ENCODE measurements at places on chromosomes 3 and 15.

DNA sequence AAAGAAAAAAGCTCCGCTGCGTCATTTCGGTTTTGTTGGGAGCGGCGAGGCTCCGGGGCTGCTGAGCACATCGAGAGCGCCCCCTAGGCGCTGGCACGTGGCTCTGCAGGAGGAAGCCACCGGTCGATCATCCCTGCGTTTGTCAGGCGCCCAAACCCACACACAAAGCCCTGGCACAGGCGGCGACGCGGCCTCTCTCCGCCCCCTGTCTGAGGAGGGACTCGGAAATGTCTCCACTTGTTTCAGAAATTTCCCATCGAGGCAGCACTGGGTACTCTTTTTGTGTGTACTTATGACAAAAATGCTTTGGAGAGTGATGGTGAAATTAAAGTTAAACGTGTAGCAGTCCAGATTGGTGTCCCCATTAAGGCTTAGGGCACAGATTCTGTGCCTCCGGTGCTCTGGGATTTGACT lies 407.3 kb upstream of the ONECUT1 start:
- DNase-seq: no peak

- DNase-seq: no peak
These were observed 41.5 kb downstream of the HRH1 start for GRCh38 chr3:11195721-11196332.

DNA sequence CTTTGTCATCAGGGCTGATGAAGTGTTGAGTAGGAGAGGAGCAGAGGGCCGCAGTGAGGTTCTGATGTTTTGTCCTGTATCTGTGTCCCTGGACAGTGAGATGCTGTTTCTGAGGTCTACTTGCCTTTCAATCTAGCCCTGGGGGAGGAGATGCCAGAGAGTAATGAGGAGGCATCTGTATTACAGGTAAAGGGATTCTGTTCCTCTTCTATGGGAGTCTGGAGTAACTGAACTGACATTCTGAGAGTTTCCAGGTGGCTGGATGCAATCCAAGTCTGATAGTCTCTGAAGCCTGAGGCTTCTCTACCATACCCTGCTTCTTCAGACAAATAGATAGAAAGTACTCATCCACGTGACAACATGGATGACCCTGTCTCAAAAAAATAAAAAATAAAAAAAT lies 60.9 kb downstream of the IL12A start:
- no peak for DNase-seq

GRCh38 chr3:152779653-152780052 lies 55.3 kb upstream of the P2RY1 start:
- DNase-seq: no peak

DNA sequence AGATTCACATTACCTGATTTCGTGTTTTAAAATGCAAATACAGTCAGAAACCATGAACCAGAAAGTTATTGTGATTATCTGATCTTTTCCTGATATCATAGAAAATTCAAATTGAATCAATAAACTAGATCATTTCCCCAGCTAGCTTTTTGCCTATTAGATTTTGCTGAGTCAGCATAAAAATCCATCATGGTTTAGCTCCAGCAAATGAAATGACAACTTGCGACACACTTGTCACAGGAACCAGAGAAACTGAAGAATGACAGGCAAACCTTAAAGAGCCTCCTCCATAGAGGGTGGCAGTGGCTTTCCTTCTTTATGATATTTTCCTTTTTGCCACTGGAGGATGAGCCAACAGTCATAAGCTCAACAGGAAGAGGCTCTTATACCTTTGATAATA lies 30.6 kb upstream of the TMEM108 start:
- no peak for DNase-seq

DNA sequence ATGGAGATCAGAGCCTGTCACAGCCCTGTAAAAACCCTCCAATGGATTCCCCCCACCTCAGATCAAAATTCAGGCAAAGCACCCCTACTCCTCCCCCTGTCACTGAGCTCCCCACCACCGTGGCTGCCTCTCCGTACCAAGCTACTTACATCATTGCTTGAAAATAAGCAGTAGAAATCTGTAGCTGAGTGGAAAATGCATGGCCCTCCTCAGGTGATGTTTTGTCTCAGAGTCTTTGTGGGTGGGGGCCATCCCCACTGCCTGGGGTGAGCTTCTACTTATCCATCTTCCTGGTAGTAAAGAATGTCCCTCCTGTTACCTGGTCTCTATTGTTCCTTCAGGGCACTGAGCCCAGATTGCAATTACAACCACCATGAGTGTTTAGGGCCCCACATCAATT lies 34.5 kb downstream of the SLCO2A1 start:
- DNase-seq: no peak

GRCh38 chr3:61876797-61877196 lies 315.4 kb downstream of the PTPRG start:
- DNase-seq: no peak

- no peak for DNase-seq
These were observed 196.4 kb downstream of the RORA start for GRCh38 chr15:61032600-61033286.

DNA sequence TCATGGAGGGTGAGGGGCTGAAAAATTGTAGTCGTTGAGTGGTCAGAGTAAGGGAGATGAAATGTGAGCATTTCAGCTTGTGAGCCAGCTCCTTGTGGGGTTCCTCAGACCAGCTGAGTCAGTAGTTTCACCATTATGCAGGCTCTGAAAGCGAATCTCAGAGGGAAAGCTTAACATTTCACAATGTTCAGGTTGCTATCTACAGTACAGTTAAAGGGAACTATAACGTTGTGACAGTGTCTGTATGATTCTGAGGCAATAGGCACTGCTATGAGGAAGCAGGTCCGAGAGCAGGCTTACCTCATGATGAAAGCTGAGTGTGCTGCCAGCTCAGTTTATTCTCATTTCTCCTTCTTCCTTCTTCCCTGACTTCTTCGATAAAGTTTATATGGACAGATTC lies 469.6 kb downstream of the EDEM1 start:
- no peak for DNase-seq

DNA sequence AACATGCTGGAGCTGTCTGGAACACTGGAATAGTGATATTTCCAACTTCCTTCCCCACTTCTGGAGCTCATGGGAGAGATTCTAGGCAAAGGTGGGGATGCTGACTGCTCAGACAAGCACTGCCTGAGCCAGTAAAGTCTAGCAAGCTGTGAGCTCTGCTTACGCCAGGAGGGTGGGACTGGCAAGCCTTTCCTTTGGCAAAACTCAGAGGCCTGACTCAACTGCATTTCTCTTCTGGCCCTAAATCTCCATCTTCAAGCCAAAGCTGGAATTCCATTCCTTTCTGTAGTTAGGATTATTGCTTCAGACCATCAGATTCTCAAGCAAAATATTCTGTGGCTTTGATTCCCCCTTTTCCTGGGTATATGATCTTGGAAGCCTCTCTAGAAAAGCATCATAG lies 20.3 kb upstream of the EPB42 start:
- no peak for DNase-seq

DNA sequence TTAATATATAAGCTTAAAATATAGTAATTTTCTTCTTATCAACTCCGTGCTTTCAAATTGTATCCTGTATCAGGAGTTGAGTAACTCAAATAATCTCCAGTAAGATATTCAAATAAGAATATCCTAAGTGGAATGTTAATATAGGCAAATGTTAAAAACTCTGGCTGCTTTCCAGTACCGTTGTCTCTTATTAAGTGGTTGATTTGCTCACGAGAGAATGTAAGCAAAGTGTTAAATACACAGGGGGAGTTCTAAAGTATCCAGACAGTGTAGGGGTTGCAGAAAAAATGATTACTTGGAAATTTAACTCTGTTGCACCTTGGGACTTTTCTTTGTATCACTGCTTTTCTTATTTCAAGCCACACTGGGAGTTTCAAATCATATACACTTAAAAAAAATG lies 478.9 kb upstream of the TBL1XR1 start:
- DNase-seq: no peak

GRCh38 chr3:127754411-127755304 lies 67.7 kb downstream of the MGLL start:
- DNase-seq: no peak

DNA sequence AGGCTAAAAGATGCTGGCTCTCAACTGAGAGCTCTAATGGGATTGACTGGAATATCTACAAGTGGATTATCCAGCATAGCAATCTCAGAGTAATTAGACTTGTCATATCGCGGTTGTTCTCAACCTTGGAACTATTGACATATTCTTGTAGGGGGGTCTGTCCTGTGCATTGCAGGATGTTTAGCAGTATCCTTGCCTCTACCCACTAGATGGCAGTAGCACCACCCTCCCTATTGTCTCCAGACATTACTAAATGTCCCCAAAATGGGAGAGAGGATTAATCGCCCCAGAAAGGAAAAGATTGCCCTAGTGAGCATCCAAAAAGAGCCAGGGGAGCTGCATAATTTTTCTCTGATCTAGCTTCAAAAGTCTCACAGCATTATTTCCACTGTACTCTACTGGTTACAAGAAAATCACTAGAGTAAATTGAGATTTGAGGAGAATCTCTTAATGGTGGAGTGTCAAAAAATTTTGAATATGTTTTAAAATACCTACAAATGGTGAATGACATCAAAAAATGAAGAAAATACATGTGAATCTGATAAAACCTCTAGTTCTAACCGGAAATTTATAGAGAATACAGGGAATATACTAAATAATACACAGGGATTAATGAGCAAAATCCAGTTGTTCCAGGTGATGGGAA lies 388.2 kb upstream of the AGTR1 start:
- DNase-seq: no peak

- DNase-seq: no peak
These were observed 612.8 kb downstream of the MAGI1 start for GRCh38 chr3:65425880-65426279.

GRCh38 chr3:177523067-177523675 lies 325.9 kb upstream of the TBL1XR1 start:
- no peak for DNase-seq

DNA sequence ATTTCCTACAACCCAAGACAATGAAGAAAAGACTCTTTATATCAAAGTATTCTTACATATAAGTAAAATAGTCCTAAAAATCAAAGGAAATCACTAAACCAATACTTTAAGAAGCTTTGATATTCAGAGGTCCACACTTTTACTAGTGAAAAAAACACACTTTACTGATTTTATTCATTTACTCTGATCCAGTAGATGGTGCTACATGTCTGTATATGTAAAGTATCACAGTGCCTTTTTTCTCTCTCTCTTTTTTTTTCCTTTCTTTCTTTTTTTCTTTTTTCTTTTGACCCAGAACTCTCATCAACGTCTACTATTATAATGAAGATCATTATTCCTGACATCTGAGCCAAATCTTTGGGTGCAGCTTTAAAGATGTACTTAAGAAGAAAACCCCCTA lies 10.8 kb upstream of the CCDC39 start:
- DNase-seq: no peak

GRCh38 chr3:142424754-142425153 lies 23.1 kb downstream of the XRN1 start:
- DNase-seq: no peak

DNA sequence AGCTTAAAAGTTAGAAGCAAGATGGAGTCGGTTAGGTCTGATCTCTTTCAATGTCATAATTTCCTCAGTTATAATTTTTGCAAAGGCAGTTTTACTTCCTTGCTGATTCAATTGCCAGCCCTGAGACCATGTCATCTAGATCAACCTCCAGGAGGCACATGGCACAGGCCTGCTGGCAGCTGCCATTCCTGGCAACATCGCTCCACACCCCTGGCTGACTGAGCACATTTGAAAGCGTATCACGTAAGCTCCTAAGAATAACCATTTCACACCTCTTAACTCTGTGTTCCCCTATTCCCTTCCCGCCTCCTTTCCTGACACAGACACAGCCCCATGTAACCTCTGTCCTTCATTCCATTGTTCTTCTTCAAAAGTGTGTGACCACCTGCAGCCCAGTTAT lies 313.9 kb upstream of the CTNNB1 start:
- no peak for DNase-seq

DNA sequence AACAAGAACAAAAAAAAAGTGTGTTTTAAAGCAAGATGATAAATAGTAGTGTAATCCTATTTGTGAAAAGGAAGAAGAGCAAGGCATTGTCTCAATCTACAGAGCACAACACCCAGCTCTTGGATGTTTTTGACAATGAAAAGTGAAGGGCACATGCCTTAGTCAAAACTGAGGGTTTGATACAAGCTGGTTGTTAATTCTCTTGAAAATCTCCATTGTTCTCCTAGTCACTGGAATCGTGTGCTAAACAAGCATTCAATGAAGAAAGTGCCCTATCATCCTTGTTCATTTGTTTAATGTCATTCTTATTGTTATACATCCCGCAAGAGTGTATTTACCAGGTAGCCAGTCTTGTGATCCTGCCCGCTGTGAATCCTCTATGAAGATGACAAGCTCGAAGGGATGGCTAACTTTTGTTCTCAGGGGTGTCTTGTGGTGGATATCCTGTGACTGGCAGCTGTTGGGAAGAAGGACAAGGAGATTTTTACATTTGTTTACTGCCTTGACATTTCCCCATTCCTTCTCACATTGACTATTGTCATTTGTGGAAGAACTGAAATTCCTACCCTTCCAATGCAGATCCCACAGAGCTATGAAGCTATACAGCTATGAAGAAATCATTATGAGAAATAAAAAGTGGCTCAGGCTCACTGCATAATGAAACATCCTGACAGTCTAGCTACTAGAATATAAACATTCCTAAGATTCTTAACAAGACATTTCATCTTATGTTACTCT lies 175.9 kb downstream of the VGLL3 start:
- DNase-seq: no peak

DNA sequence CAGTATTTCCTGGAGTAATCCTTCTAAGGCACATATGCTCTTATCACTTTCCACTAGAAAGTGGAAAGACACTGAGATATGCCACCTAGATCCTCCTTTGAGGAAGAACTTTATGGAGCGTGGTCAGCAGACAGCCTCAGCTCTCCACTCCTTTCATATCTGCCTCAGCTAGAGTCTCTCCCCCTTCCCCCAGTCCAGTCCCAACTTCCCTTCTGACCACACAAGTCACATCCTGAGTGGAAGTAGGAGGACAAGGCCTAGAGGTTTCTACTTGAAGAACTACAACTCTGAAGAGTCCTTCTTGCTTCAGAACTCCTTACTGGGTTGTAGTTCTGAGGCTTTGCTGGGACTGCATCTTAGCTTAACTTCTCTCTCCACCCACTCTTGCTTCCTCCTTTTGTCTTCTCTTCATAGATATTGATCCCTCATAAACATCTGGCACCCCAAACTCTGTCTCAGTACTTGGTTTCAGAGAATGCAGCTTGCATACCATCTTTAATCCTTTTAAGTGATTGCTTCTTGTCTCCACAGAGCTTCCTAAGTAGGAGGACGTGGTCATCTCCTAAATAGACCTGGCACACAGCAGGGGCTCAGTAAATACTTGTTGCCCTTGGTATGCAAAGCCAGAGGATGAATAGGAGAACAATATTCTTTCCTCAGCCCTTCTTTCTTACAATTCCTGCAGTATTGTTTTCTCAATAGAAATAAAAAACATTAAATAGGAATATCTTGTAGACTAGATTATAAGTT lies 109.6 kb downstream of the OXSM start:
- DNase-seq: no peak
